ENCODE measurements at places on chromosomes 5 and 9.

DNA sequence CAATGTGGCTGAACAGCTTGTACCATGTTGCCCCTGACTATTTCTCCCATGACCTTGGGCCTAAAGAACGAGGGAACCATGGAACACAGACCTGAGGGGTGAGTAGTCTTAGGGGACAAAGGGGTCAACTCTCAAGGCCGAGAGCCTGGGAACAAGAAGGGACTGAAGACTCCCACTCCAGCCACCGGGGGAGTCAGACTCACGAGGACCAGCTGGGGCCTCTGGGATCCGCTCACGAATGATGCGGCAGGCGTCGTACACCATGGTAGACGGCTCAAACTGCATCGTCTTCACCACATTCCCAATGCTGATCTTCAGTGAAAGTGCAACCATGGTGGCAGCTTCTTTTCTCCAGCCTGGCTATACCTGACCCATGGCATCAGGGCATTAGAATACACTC lies 6.6 kb downstream of the TLN1 start:
- no peak for DNase-seq

GRCh38 chr5:3041001-3041400 lies 289.5 kb upstream of the IRX2 start:
- DNase-seq = no peak

DNA sequence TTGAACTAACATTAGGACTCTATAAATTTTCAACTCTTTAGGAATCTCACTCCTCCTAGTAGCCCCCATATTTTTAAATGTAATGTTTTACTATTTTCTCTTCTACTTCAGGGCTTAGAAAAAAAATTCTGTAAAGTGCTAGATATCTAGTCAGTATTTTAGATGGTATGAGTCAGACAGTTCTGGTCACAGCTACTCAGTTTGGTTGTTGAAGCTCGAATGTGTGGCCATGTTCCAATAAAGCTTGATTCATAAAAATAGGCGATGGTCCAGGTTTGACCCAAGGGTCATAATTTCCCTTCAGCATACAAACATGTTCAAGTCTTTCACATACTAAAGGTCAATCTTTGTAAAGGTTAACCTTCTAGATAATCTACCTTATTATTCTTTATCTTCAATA lies 566.0 kb upstream of the CDH18 start:
- peak; percentile 27 for DNase-seq

DNA sequence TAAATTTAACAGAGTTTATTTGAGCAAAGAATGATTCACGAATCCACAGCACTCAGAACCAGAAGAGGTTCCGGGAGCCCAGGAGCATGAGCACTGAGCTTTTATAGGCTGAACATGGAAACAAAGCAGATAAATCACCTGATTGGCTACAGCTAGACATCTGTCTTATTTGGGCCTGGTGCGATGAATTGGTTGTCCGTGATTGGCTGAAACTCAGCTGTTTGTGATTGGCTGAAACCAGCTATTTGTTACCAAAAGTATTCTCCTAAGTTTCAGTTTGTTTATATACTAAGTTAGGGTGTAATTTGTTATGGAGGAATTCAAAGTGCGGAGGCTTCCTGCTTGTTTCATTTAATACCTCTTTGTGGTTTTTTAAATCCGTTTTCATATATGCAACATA lies 15.8 kb upstream of the LCP2 start:
- DNase-seq = no peak

DNA sequence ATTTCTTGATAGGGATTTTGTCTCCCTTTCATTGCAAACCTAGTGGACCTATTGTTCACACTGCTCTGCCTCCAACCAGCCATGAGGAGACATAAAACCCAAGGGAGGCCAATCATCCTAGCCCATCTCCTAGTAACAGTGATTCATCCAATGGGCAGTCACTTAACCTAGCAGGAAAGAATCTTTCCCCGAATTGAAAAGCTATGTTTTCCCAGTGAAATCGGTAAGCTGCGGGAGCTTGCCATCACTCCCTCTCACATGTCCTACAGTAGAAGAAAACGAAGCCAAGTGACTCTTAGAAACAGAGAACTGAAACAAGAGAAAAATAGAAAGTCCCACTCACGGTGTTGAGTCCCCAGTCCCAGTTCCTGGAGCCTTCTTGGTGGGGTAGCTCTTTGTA lies 123.3 kb downstream of the SUSD1 start:
- DNase-seq = no peak

DNA sequence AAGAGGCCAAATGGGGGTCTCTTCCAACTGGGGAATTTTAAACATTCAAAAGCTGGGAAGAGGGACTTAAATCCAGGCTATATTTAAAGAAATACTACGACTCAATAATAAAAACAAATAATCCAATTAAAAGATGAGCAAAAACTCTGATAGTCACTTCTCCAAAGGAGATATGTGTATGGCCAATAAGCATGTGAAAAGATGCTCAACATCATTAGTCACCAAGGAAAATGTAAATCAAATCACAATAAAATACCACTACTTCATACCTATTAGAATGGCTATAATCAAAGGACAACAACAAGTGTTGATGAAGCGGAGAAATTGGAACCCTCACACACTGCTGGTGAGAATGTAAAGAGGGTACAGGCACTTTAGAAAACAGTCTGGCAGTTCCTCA lies 130.4 kb downstream of the CDK5RAP2 start:
- DNase-seq = no peak

- no peak for DNase-seq
Measured at GRCh38 chr5:176927562-176927961, 28.4 kb upstream of the HK3 start.
